Activated naive CD8-positive, alpha-beta T cell treated with anti-CD3 and anti-CD28 coated beads for 36 hours (primary cell): ENCODE measurements at places on chromosomes 1 and 21.

DNA sequence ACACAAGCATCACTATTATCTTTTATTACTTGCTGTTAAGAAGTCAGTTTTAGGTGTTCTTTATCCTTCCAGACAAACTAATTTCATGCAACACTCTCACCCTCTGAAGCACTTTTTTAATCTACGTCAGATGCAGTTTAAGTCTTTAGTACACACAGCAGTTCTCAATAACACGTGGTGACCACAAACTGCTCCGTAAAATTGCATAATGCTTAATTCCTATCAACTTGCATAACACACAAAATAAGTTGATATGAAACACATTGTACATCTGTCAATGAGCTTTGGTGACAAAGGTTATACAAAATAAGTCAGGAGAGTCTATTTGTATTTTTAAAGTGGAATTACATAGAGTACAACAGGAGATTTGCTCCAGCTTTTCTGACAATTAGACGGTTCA, 140.9 kb upstream of the ETS2 start:
- H3K27ac ChIP-seq = no peak overlapping the region
- H3K27me3 ChIP-seq = peaks cover 54% of the 10 kb centered on the region
- no peak overlapping the region for H3K4me3 ChIP-seq
- H3K36me3 ChIP-seq = no peaks in the 10 kb centered on the region
- H3K4me1 ChIP-seq = peaks cover 5% of the 10 kb centered on the region
- DNase-seq = no peak

DNA sequence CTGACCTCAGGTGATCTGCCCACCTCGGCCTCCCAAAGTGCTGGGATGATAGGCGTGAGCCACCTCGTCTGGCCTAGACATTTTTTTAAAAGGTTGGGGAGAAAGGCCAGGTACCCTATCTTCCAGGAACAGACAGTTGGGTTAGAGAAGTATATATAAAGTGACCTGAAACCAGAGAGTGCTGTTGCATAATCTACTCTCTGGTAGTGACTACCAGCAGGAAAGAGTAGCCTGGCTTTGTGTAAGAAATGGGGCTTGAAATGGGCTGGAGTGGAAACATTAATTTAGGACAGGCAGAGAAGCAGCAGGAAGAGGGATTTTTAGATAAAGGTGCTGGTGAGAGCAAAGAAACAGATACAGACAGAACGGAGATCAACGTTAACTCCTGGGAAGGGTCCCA, 125.8 kb upstream of the HOOK1 start:
- no peak overlapping the region for H3K27ac ChIP-seq
- H3K4me3 ChIP-seq = no peak overlapping the region
- DNase-seq = no peak
- H3K4me1 ChIP-seq = no peaks in the 10 kb centered on the region

GRCh38 chr21:35179990-35180540, 131.0 kb upstream of the RUNX1 start:
- H3K36me3 ChIP-seq = no peaks in the 10 kb centered on the region
- H3K4me3 ChIP-seq = no peak overlapping the region
- peaks cover 3% of the 10 kb centered on the region for H3K4me1 ChIP-seq
- no peaks in the 10 kb centered on the region for H3K27me3 ChIP-seq

- H3K4me3 ChIP-seq = peak overlapping the region; percentile 82
- peaks cover 82% of the 10 kb centered on the region for H3K4me1 ChIP-seq
- peak overlapping the region; percentile 89 for H3K27ac ChIP-seq
- peaks cover 9% of the 10 kb centered on the region for H3K36me3 ChIP-seq
- DNase-seq = no peak
Observed at GRCh38 chr1:54355931-54356679, 50.1 kb downstream of the SSBP3 start.

GRCh38 chr1:150186789-150187559, 37.3 kb downstream of the PLEKHO1 start:
- no peak overlapping the region for H3K27ac ChIP-seq
- no peak overlapping the region for H3K4me3 ChIP-seq
- peaks cover 9% of the 10 kb centered on the region for H3K4me1 ChIP-seq
- peak; percentile 7 for DNase-seq

- peak overlapping the region; percentile 19 for H3K4me3 ChIP-seq
- no peaks in the 10 kb centered on the region for H3K4me1 ChIP-seq
- H3K27me3 ChIP-seq = peaks cover 46% of the 10 kb centered on the region
- no peaks in the 10 kb centered on the region for H3K36me3 ChIP-seq
Observed at GRCh38 chr1:228037401-228038386, 30.9 kb downstream of the WNT3A start.
